Gastroesophageal sphincter (tissue), 4 donors: ENCODE measurements at places on chromosomes 3 and 15. TPM values are rescaled to one million over a fixed set of nuclear protein-coding genes. Genes with fewer than 3 reads are reported as not detected.

The CYP1A2 gene
- total RNA-seq, result not detected

The RPL35A gene
- total RNA-seq, result 810 TPM

The COL6A6 gene
- not detected for total RNA-seq

The PP2D1 gene
- not detected for total RNA-seq

The CDHR4 gene
- 0.40 TPM for total RNA-seq

The DCUN1D1 gene
- total RNA-seq, result 43.9 TPM

The ANKUB1 gene
- total RNA-seq, result not detected

The C2CD4A gene
- 0.12 TPM for total RNA-seq

The DNASE1L3 gene
- total RNA-seq, result 2.4 TPM

The PROK2 gene
- not detected for total RNA-seq

The GASK1A gene
- 49.3 TPM for total RNA-seq

The TRIP4 gene
- 17.0 TPM for total RNA-seq

GRCh38 chr15:98483575-98484130 lies 164.7 kb upstream of the IGF1R start:
- ATAC-seq, result no peak

GRCh38 chr3:6526321-6526720 lies 334.6 kb upstream of the GRM7 start:
- no peak for ATAC-seq

DNA sequence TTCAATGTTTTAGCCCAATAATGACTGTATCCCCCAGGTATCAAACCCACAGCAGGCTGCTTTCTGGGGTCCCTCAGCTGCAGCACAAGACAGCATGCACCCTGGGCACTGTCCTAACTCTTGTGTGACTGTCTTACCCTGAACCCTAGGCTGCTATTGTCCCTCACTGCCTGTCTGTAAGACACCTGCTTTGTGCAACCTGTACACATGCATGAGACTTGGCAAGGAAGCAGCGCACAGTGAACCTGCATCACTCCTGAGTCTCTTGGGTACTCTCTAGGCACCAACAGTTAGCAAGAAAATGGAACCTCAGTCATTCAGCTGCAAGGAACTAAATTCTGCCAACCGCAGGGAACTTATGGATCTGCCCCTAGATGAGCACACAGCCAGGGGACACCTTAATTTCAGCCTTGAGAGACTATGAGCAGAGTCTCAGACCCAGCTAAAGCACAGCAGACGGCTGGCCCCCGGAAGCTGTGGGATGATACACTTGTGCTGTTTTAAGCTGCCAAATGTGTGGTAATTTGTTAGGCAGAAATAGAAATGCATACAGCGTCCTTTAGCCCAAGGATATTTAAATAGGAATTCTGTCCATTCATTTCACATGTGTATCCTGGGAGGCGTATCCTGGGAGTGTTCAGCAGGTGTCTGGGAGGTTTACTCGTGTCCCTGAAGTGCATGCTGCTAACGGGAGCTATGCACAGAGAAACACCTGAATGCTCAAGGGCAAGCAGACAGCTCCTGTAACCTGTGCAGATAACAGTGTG lies 223.8 kb downstream of the KLF13 start:
- ATAC-seq, result no peak

- no peak for ATAC-seq
Measured at GRCh38 chr3:106167728-106168127, 298.9 kb upstream of the CBLB start.

- no peak for ATAC-seq
Measured at GRCh38 chr15:29133321-29133720, 136.3 kb downstream of the NSMCE3 start.

- ATAC-seq, result no peak
Measured at GRCh38 chr3:59082106-59082505, 32.3 kb upstream of the CFAP20DC start.

- ATAC-seq, result no peak
Measured at GRCh38 chr3:66037986-66038369, 740 bp downstream of the MAGI1 start.

- ATAC-seq, result peak; percentile 43
Measured at GRCh38 chr3:102006812-102007485, 157.6 kb downstream of the NFKBIZ start.

GRCh38 chr3:4771243-4771642 lies 208.0 kb upstream of the BHLHE40 start:
- no peak for ATAC-seq

GRCh38 chr15:40285554-40286011 lies 2.7 kb upstream of the ANKRD63 start:
- no peak for ATAC-seq

GRCh38 chr3:25191673-25192072 lies 236.4 kb upstream of the RARB start:
- no peak for ATAC-seq

DNA sequence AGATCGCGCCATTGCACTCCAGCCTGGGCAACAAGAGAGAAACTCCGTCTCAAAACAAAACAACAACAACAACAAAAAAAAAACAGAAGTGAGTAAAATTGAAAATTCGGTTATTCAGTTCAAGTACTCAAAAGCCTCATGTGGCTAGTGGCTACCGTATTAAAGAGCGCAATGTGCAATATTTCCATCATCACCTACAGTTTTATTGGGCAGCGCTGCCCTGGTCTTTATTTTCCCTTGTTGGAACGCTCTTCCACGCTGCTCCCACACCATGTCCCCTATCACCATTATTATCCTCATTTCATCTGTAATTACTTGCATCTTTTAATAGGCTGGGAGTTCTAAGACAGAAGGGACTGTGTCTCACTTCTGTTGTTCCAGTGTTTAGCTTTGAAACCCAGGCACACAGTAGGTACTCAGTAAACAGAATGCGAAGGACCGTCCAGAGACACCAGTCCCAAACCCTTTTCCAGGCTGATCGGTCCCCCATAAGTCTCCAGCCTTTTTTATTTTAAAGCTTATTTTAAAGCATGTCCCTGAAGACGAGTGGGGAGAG lies 423 bp upstream of the HACD3 start:
- ATAC-seq, result no peak

DNA sequence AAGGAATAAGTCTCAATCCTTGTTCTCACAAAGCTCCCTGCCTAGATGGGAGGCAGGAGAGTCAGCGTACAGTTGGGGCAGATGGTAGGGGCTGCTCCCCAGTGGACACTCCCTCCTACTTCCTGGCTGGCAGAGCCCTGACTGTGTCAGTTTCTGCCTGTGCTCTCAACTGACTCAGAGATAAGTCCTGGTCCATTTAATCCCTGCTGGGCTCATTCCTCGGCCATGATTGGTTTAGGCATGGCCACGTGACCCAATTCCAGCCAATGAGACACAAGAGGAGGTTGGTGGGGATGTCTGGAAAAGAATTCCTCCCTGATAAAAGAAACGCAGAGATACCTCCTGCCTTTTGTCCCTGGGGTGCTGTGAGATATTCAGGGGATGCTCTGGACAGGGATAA lies 118.1 kb upstream of the SLC6A11 start:
- no peak for ATAC-seq

GRCh38 chr3:53645754-53646153 lies 151.3 kb downstream of the CACNA1D start:
- ATAC-seq, result no peak

DNA sequence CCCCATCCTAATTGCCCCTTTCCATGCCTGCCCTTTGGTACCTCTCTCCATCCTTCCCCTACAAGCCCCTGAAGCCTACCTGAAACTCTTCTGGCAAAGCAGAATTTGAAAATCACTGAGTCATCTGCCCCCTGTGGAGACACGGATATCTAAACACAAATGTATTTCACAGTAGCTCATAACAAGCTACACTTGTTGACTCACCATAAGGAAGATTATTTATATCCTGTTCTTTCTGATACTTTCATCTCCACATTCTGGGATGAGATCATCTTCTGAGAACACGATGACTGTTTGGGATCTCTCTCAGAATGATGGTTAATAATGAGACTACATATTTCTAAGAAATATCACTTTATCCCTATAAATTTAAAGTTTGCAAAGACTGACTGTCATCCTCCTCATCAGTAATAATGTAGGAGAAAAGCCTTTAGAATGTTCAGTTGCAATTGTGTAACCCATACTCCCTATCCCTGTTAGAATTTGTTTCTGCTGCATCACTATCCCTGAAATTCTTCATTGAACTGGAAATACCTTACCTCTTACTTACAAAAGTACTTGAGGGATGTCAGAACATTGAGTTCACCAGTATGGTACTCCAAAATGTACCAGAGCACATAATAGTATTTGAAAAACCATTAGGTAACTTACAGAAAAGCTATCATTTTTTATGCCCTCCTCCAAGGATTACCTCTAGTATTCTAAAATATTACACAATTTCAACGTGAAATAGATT lies 116.1 kb upstream of the IL12A start:
- no peak for ATAC-seq

DNA sequence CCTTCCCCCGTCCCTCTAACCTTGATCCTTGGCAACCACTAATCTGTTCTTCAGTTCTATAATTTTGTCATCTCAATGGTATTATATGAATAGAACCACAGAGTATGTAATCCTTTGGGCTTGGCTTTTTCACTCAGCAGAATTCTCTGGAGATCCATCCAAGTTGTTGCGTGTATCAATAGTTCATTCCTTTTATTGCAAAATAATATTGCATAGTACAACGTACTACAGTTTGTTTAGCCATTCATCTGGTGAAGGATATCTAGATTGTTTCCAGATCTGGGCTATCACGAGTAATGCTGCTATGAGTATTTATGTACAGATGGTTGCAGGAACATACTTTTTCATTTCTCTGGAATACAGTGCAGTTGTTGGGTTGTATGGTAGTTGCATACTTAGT lies 76.2 kb downstream of the PLXNA1 start:
- ATAC-seq, result no peak

DNA sequence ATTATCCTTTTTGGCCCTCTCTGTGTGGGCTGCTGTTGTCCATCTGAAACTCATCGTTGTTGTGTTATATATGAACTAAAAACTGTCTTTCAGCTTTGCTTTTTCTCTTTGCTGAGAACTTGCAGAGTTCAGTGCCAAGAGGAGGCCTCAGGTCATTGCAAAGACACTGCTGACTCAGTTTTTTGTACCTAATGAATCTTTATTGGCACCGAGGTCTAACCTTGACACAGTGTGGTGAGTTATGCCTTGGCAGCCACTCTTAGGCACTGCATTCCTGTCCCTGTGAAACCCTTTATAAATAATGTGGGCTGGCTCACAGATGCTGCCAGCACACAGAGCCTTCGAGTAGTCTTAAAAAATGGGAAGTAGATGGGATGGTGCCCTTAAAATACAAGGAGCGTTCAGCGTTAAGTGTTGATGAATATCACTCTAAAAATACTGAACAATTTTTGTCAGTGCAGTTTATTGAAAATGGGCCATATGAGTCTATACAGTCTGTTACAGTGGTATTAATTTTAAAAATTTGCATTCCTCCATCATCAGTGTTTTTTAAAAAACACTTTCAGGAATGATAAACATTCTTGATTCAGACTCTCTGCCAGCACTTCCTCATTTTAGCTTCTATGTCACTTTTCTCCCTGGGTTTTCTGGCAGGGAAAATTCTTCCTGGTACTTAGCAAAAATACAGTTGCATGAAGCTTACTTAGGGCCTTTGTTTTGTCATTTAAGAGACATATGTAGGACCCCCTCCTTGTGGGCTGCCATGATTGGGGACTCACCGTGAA lies 234.1 kb downstream of the CACNA2D3 start:
- peak; percentile 21 for ATAC-seq

DNA sequence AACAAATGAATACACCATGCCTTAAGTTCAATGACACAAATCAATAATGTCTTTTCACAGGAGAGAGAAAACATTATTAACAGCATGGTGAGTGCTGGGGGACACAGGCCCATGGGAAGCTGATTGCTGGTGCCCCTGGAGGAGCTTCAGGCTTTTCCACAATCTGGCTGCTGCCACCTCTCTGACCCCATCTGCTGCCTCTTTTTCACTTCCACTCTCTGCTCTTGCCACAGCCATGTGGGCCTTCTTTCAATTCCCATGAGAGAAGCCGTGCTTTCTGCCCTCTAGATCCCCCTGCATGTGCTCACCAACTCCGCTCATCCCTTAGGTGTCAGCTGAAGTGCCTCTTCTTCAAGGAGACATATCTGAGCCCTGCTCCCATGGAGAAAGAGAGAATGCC lies 21.0 kb upstream of the CTXND1 start:
- ATAC-seq, result no peak

- ATAC-seq, result no peak
Measured at GRCh38 chr3:108393128-108393900, 97.0 kb downstream of the HHLA2 start.

DNA sequence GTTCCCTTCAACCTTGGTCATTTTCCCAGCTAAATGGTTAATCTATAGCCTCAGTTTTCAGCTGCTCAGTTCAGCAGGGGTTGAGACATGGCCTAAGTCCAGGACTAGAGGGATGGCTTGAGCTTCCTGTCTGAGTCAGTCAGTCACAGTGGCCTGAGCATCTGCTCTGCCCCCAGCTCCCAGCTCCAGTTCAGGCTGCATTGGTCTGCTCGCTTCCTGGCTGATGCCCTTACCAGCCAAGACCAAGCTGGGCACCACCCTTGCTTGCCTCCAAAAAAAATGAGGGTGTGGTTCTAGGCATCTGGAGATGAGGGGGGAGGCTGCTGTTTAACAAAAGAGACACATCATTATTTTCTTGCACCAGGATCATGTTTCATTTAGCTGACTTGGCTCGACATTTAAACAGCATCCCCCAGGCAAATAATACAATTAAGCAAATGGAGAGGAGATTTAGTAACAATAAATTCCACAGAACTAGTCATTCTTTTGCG lies 70.7 kb downstream of the WNT5A start:
- ATAC-seq, result no peak

DNA sequence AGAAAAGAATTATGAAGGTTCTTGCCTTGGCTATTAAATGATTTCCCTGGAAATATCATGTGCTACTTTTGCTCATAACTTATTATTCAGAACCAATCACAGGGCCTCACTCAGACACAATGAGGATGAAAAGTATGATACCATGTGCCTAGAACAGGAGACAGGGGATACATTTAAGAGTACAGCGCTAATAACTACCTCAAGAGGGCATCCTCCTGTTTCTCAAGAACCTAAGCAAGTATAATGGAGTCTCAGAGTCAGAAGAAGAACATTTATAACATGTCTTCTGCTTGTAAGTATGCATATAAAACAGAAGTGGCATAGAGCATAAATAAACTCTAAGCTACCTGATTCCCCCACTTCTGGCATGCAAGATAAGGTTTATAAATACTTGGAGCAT lies 125.4 kb upstream of the MME start:
- ATAC-seq, result no peak

- ATAC-seq, result peak; percentile 84
Measured at GRCh38 chr3:57164657-57165573, at the start of gene IL17RD. TSS of gene IL17RD (minus strand) at chr3:57165353. CDS start at chr3:57165286, 67 bp downstream.

- ATAC-seq, result no peak
Measured at GRCh38 chr3:50251220-50251619, 15.2 kb downstream of the GNAI2 start.

DNA sequence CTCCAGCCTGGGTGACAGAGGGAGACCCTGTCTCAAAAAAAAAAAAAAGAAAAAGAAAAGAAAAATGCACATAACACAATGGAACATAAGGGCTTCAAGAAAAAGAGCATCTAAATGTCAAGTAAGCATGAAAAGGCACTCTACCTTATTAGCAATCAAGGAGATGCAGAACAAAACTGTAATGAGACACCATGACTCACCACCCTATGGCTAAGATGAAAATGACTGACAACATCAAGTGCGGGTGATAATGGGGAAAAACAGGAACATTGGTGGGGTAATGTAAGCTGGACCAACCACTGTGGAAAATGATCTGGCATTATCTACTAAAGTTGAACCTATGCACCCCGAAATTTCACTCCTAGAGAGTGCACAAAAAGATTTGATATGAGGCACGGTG lies 19.6 kb upstream of the NSMCE3 start:
- ATAC-seq, result no peak

GRCh38 chr15:27250223-27250622 lies 279.2 kb downstream of the GABRG3 start:
- ATAC-seq, result no peak

- no peak for ATAC-seq
Measured at GRCh38 chr15:64004587-64004986, 41.7 kb downstream of the DAPK2 start.
